Activated CD4-positive, alpha-beta T cell treated with anti-CD3 and anti-CD28 coated beads, Interleukin-2, amount 50 U/mL, for 1 hour (primary cell): ENCODE measurements at places on chromosomes 2 and 18.

GRCh38 chr2:127072396-127072795 is 34.6 kb downstream of the BIN1 start:
- no peak for DNase-seq

- DNase-seq: no peak
Measured at GRCh38 chr2:176138923-176139660, 9.6 kb downstream of the HOXD8 start.

DNA sequence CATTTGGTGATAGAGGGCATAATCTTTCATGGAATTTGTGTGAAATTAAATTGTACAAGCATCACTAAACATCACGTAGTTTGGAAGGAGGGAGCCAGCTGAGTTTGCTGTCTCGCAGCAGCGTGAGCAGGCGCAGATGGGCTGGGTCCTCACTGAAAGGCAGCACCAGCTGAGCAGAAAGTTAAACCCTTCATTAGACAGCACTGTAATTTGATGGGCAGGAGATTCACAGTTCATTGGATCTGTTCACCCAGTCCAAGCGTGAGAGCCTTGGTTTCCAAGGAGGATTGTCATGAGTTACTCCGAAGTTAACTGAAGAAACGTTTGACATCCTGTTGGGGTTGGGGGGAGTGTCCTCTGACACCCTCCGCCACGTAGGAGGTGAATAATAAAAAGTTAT is 89.8 kb upstream of the NFATC1 start:
- DNase-seq: no peak

- no peak for DNase-seq
Measured at GRCh38 chr18:63126134-63127069, 193.2 kb downstream of the BCL2 start.

DNA sequence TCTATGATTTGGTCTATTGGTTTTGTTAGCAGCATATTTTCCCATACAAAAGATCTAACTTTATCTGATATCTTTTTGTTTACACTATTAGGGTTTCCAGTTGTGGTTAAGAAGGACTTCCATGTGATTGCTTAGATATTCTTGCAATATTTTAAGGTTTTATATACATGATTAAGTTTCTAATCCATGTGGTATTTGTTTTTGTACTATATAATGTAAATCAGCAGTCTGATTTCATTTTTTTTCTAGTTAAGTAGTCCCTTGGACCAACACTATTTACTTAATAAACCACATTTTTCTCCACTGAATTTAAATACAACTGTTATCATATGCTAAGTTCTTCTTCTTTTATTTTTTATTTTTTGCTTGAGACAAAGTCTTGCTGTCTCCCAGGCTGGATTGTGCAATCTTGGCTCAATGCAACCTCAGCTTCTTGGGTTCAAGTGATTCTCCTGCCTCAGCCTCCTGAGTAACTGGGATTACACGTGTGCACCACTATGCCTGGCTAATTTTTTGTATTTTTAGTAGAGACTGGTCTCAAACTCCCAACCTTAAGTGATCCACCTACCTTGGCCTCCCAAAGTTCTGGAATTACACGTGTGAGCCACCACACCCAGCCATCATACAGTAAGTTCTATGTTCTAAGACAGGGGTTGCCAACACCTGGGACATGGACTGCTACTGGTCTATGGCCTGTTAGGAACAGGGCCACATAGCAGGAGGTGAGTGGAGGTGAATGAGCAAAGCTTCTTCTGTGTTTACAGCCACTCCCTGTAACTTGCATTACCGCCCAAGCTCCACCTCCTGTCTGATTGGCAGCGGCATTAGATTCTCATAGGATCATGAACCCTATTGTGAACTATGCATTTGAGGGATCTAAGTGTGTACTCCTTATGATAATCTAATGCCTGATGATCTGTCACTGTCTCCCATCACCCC is 58.5 kb upstream of the RAB27B start:
- no peak for DNase-seq

DNA sequence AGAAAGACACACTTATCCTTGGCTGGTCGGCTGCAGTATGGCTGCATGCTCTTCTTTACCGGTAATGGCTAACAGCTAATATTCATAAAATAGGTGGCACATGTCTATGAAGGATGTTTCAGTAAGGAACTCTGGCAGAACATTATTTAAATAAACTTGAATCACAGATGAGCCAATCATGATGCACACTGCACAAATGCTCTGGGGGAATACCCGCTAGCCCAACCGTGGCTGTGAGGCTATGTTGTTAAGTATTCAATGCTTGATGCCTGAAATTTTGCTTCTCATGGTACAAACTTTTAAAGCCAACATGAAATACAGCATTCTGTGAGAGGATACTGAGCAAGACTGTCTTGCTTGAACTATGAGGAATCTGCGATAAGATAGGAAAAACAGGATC is 505.8 kb downstream of the ZEB2 start:
- no peak for DNase-seq

GRCh38 chr2:207505728-207506127 is 24.0 kb upstream of the CREB1 start:
- DNase-seq: no peak

- DNase-seq: no peak
Measured at GRCh38 chr2:43005975-43006833, 213.8 kb upstream of the HAAO start.

GRCh38 chr2:150188177-150188576 is 299.3 kb downstream of the RND3 start:
- no peak for DNase-seq

GRCh38 chr2:234661849-234662248 is 165.0 kb upstream of the ARL4C start:
- no peak for DNase-seq

GRCh38 chr18:60295674-60296073 is 76.9 kb downstream of the MC4R start:
- DNase-seq: no peak

DNA sequence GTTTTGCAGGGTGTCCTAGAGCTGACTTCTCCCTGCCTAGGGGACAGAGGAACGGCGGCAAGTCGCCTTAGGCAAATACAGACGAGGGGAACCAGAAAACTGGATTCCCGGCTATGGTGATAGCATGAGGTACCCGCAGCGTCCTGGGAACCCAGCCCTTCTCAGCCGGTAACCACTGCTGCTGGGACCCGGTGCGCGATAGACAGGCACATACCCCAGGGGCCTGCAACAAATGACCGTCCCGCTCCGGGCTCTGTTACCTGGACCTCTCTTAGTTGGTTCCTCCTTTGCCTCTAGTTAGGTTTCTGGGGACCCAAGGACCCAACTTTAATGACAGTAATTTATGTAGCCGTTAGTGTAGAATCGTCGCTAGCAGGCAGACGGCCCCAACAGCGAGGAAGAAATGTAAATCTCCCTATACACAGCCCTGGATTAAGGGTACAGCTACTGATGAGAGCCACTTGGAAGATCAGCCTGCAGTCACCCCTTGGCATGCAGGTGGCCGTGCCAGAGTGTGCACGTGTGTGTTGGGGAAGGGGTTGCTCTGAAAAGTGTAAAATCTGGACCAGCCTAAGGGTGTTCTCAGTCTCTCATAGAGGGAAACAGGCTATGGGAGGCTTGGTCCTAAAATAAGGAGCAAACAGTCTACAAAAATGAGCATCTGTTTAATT is 819 bp upstream of the SERPINE2 start:
- DNase-seq: no peak

DNA sequence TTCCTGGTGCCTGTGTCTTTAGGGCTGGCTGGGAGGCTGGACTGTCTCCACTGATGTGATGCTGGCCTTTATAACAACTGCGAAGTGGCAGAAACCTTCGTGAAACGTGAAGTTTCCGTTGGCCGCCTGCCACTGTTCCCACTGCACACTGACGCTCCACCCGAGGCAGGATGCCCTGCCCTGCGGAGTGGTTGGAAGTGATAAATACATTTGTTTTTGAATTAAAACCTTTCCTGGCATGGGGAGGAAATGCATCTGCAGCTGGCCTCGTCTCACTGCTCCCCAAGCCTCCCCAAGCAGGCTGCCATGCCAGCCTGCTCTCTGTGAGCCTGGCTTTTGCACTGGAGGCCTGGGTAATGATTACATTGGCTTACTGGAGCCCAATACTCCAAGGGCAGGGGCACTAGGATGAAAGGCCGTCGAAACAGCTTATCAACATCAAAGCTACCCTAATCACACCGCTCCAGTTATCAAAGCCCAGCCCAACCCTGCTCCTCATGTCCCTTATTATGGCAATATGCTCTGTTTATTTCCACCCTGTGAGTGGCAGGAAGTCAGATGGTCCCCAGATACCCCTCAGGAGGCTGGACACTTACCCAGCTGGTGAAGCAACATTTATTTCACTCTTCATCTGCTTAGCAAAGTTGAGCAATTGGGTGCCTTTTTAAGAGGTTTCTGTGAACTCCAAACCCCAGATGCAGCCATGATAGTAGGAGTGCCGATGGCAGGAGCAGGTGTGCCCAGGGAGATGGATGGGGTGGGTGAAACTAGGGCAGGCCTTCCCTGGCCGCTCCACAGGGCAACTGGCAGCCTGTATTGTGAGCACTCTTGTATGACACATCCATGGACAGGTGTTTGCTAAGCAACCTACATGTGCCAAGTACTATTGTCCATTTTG is 97.4 kb upstream of the ITGA6 start:
- DNase-seq: no peak

DNA sequence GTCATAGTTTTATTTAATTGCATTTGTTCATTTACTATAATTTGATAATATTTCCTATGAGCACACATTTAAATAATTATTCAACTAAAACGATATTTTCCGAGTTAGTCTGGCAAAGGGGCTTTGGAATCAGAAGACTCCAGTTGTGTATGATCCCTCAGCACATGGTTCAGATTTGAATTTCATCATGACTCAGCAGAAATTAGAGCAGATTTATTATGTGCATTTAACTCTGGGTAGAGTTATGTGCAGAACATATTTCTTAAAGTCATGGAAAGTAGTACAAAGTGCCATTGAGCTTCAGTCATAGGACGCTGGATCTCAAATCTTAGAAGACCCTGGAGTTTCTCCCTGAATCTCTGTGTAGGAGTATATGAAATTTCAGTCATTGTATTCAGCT is 106.7 kb downstream of the ADCYAP1 start:
- DNase-seq: no peak

- DNase-seq: no peak
Measured at GRCh38 chr2:166234112-166234846, 106.5 kb upstream of the SCN1A start.

- no peak for DNase-seq
Measured at GRCh38 chr18:78903436-78904178, 76.0 kb upstream of the SALL3 start.

DNA sequence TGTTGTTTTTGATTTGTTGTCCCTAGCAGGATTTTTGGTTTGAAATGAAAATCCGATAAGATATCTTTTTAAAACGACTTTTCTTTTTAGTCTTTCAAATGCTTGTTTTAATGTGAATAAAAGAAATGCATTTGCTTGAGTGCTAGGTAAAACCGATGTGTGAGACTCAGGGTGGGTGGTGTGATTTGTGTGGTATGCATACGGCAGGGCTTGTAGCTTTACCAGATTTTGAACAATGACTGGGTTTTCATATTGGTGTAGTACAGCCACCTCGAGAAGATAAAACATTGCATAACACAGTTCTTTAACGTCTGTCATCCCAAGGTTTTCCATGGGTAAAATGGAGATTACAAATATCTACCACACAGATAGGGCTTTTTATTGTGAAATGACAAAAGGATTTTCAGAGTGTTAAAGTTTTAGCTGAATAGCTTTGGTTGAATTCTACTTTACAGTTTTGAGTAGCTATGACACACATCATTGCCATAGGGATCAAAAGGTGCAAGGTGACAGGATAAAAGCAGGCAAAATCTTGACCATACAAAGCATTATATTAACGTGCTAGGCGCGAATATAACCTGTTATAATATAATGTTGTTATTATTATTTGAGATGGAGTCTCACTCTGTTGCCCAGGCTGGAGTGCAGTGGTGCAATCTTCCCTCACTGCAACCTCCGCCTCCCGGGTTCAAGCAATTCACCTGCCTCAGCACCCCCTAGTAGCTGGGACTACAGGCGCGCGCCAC is 824 bp upstream of the ZNF638 start:
- no peak for DNase-seq

- no peak for DNase-seq
Measured at GRCh38 chr2:5119046-5119445, 573.1 kb upstream of the SOX11 start.

GRCh38 chr2:67311536-67311935 is 85.6 kb upstream of the ETAA1 start:
- DNase-seq: no peak

- DNase-seq: no peak
Measured at GRCh38 chr2:2942906-2943305, 434.7 kb downstream of the EIPR1 start.

- no peak for DNase-seq
Measured at GRCh38 chr2:47073641-47074040, 81.5 kb downstream of the STPG4 start.

- no peak for DNase-seq
Measured at GRCh38 chr2:208990716-208991115, 433.1 kb upstream of the MAP2 start.

DNA sequence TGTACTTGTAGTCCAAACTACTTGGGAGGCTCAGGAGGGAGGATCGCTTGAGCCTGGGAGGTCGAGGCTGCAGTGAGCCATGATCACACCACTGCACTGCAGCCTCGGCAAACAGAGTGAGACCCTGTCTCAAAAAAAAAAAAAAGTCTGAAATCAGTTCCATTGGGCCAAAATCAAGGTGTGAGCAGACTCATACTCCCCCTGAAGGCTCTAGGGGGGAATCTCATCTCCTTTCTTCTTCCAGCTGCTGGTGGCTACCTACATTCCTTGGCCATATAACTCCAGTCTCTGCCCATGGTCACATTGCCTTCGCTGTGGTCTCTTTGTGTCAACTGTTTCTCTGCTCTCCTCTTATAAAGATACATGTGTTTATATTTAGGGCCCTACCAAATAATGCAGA is 234.0 kb downstream of the LRRTM1 start:
- DNase-seq: no peak

- DNase-seq: no peak
Measured at GRCh38 chr2:226030788-226031646, 631.5 kb downstream of the NYAP2 start.

GRCh38 chr2:124079045-124079444 is 54.0 kb downstream of the CNTNAP5 start:
- no peak for DNase-seq

DNA sequence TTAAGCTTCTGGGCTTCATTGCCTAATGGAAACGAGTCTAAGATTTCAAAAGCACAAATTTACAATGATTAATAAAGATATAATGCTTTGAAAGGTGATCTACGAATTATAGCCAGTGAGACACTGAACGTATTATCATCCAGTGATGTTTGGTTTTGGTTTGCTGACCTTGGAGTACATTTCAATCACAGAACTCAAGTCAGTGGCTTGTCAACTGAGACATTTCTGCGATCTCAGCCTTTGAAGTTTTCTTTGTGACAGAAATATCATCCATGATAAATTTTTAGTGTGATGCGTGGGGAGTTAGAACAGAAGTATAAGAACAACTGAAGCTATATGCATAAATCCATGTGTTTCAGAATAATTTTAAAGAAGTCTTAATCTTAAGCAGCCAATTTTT is 263.8 kb downstream of the TCF4 start:
- no peak for DNase-seq

DNA sequence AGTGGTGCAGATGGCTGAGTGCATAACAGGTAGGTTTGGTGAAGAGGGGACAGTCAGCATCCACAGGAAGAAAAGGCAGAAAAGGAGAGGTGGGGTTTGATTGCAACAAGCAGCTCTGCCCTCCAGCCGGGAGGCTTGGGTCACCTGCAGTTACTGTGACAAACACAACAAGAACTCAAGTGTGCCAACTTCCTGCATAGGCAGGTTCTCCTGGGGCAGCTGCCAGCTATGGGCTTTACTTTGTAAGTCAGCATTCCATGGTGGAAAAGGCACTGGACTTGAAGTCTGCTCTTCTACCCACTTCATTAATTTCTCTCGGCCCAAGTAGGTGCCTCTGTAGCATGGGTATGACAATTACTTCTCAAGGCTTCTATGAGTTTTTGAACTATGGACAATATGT is 98.9 kb downstream of the MYT1L start:
- DNase-seq: no peak
